ENCODE measurements at places on chromosomes 3 and 15.

GRCh38 chr3:103968751-103969150 lies 1398.0 kb upstream of the ALCAM start:
- DNase-seq = no peak

- DNase-seq = peak; percentile 92
These were observed 41.5 kb downstream of the CP start for GRCh38 chr3:149180057-149180573.

DNA sequence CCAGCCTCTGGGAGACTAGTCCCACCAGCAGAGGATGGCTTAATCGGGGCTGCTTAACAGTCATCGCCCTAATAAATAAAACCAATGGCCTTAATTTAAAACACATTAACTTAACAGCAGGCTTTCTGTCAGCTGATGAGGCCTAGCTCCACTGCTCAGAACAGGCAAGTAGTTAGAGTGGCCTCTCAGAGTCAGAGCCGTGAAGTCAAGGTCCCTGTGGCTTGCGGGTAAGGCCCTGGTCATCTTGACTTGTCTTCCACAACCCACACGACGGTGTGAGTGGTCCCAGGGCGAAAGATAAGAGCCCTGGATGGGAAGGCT lies 11.8 kb downstream of the XXYLT1 start:
- no peak for DNase-seq

- no peak for DNase-seq
These were observed 72.6 kb upstream of the ALDH1A3 start for GRCh38 chr15:100807028-100807427.

DNA sequence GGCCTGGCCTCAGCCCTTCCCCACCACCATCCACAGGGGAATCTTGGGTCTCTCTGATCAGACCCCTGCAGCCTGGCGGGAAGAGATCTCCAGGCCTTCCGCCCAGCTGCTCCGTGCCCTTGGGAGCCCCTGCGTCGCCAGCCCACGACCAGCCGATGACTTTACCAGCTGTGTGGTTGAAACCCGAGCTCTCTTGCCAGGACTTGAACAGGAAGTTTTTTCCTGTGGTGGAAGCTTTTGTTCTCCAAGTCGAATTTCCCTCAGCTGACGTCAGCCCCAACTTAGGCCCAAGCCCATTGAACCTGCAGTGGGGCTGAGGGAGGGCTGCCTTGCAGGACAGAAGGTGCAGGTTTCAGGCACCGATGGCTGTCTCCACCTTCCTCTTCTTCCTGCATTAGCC lies 51.7 kb upstream of the SMAD3 start:
- DNase-seq = peak; percentile 95

GRCh38 chr3:148265841-148266240 lies 431.9 kb upstream of the AGTR1 start:
- DNase-seq = no peak

DNA sequence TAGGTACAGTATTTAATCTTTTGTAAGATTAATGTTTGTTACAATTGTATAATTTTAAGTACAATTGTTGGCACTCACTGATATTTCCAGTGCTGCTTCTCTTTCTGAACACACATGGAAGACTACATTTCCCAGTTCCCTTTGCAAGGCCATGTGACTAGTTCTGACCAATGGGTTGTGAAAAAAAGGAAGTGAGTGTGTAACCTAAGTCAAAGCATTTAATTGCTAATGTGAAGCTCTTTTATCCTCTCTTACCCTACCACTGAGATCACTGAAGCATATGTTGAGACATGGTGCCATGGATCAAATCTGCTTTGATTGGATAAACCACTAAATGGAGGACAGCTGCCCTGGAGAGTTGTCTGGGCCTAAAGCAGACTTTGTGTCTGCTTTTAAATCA lies 83.9 kb upstream of the PLXND1 start:
- DNase-seq = peak; percentile 27

GRCh38 chr3:12766541-12766940 lies 7.5 kb upstream of the TMEM40 start:
- DNase-seq = no peak

GRCh38 chr3:66795365-66795764 lies 202.7 kb upstream of the KBTBD8 start:
- no peak for DNase-seq

DNA sequence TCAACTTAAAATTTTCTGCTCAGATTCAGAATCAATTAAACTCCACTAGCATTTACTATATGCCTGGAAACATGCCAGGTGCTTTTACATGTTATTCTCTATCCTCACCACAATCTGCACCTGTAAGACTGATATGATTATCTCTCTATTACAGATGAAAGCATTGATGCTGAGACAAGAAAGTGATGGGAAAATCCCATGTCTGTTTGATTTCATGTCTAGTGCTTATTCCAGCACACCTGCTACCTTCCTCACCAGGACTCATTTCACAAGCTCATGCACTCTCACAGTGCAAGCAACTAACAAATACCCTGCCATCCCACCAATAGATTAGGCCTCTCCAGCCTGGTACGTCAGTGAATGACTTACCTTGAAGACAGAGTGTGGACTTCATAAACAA lies 25.0 kb upstream of the BCL6 start:
- no peak for DNase-seq

- DNase-seq = no peak
These were observed 27.2 kb downstream of the CFAP91 start for GRCh38 chr3:119729996-119730395.

GRCh38 chr3:174973465-174973864 lies 114.3 kb downstream of the NAALADL2 start:
- no peak for DNase-seq

GRCh38 chr3:71006810-71007785 lies 576.4 kb downstream of the FOXP1 start:
- DNase-seq = no peak

GRCh38 chr3:150094150-150094933 lies 123.6 kb upstream of the PFN2 start:
- DNase-seq = no peak

- DNase-seq = no peak
These were observed 430.7 kb upstream of the CBLB start for GRCh38 chr3:106299300-106300098.

GRCh38 chr3:141279077-141279967 lies 47.7 kb downstream of the PXYLP1 start:
- no peak for DNase-seq

GRCh38 chr3:183591881-183592521 lies 36.5 kb upstream of the KLHL6 start:
- DNase-seq = no peak

GRCh38 chr3:28777806-28778475 lies 429.3 kb upstream of the AZI2 start:
- DNase-seq = no peak

DNA sequence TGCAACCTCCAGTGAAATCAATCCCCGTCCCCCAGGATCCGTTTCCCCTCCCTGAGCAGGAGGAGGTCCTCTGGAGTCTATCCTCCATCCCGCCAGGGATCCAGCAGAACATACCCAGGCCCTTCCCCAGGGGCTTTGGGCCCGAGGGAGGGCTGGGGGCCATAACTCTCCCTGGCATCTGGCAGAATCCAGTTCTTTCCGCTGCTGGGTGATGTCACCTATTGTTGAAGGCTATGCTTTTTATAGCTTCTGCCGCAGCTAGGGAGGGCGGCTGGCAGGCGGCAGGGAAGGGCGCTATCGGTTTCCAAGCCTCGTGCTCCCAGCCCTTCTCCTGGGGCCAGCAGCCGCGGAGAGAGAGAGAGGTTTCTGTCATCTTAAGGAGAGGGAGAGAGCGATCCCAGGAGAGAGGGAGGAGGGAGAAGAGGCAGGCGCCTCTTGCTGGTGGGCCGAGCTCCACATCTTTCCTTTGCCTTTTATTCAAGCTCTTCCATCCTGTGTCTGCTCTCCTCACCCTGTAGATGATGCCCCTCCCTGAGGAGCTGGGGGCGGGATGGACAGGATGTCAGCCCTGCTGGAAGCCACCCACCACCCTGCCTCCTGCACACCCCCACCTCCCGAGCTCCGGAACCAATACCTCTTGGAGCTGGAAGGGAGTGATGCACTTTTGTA lies 120.1 kb downstream of the ANP32A start:
- DNase-seq = no peak
